Activated CD8-positive, alpha-beta memory T cell treated with anti-CD3 and anti-CD28 coated beads for 24 hours (primary cell): ENCODE measurements at places on chromosomes 13 and 19.

GRCh38 chr13:41917641-41918040 is 43.3 kb downstream of the VWA8 start:
- no peak for DNase-seq

- DNase-seq, result no peak
Observed at GRCh38 chr13:20501592-20501991, 24.1 kb downstream of the CRYL1 start.

DNA sequence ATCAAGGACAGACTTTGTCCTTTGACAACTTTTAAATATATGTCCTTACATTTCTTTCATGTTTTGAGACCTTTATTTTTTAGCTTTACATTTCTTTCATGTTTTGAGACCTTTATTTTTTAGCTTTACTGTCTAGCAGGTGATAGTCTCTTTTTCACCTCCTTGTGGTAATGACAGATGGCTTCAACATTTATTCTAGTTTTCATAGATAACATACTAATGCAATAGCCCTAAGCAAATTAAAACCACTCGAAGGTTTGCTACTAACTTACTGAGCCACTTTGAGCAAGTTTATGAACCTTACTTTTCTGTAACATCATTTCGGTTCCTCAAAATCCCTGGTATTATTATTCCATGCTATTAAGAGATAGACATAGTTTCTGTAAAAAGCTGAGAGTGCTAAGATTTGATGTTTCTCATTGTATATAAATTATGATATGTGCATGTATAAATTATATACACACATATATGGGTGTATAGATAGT is 4.5 kb downstream of the DACH1 start:
- DNase-seq, result no peak

- DNase-seq, result no peak
Observed at GRCh38 chr19:49639401-49640112, 386 bp downstream of the RRAS start.

- no peak for DNase-seq
Observed at GRCh38 chr19:55766466-55766865, 2.5 kb upstream of the RFPL4AL1 start.

DNA sequence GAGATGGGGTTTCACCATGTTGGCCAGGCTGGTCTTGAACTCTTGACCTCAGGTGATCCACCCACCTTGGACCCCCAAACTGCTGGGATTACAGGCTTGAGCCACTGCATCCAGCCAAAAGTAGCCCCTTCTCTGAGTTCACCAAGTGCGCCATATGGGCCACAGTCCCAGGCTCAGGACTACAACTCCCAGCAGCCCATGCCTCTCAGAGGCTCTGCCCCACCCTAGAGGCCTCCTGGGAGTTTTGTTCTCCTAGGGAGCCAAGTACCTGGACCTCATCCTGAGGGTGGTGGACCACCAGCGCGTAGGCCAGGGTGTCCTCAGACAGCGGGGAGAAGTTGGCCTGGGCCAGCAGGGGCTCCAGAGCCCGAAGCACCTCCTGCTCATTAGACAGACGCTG is 18.8 kb downstream of the TMEM143 start:
- DNase-seq, result no peak

DNA sequence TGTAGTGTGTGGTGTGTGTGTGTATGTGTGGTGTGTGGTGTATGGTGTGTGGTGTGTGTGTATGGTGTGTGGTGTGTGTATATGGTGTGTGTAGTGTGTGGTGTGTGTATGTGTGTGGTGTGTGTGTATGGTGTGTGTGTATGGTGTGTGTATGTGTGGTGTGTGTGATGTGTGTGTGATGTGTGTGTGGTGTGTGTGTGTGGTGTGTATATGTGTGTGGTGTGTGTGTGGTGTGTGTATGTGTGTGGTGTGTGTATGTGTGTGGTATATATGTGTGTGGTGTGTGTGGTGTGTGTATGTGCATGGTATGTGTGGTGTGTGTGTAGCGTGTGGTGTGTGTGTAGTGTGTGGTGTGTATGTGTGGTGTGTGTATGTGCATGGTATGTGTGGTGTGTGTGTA is 1.7 kb downstream of the ATP12A start:
- DNase-seq, result no peak

DNA sequence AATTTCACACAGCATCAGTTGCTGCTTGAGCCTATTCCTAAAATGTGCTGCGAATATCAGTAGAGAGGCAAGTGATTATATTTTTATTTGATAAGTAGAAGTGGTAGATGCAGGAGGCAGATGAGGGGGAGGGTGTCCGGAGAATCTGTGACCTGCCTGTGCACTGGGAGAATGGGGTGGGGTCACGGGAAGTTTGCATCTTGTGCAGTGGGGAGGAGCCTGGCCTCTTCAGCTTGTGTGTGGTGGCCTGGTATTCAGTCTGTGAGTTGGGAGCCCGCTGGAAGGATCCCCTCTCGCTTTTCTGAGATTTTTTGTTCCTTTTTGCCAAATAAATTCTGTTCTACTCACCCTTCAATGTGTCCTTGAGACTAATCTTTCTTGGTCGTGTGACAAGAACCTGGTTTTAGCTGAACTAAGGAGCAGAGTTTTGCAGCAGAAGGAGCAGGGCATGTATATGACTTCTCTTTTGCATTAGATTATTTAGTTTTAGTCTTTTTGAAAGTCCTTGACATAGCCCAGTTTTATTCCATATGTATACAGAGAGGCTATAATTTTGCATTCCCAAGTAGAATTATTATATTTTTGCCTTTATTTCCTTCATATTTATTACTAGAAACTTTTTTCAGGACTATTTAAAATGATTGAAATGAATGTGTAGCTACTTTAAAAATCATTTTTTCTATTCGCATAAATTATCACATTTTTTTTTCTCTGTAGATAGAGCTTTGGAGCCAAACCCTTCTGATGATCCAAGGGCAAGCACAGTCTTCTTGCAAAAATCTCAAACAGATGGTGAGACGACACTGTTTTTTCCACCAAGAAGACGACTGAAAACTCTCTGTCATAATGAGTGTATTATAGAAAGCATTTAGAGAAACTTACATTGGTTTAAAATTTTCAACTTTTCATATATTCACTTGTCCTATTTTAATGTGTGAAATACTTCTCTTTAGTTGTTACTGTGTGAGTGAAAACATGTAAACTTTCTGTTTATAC is 1257.2 kb downstream of the UQCRFS1 start:
- no peak for DNase-seq

DNA sequence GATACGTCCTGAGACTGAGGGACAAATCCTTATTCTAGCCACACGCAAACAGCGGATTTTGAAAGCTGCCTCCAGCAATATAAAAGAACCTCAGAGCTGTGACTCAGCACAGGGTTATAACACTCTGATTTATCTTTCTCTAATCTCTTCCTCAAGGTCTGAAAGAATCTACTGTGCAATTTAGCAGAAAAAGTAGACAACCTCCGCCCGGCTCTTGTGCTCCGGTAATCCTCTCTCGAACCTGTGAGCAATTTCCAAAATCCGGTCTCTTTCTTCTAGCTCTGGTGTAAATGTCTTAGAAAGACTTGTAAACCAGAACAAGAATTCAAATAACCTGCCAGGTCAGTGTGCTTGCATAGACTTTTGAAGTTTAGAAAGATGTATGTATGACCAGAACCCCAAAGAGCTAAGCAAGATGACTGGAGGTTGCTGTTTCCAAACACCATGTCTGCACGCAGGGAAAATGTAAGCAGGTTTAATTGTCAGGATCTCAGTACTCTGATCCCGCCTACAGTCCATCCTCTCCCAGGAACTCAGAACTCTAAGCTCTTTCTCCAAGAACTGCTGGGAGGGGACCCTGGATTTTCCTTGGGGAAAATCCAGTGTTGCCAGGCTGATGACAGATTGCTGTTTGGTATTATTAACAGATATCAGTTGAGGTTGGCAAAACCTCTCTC is 338.1 kb downstream of the RFC3 start:
- DNase-seq, result no peak

DNA sequence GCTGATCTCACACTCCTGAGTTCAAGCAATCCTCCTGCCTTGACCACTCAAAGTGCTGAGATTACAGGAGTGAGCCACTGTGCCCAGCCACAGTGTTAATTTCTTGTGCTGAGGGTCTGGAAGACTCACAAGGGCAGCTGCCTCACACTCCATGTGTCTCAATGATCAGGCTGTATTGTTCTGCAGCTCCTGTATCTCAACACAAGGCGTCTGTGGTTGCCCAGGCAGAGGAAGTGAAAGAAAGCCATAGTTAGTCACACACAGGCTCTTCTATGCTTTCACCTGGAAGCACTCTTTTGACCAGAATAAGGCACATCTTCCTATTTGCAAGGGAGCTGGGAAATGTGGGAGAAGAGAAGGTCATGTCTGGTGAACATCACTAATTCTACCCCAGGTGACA is 107.3 kb upstream of the ZNF507 start:
- DNase-seq, result no peak

GRCh38 chr13:33775339-33776108 is 42.4 kb upstream of the RFC3 start:
- DNase-seq, result no peak

DNA sequence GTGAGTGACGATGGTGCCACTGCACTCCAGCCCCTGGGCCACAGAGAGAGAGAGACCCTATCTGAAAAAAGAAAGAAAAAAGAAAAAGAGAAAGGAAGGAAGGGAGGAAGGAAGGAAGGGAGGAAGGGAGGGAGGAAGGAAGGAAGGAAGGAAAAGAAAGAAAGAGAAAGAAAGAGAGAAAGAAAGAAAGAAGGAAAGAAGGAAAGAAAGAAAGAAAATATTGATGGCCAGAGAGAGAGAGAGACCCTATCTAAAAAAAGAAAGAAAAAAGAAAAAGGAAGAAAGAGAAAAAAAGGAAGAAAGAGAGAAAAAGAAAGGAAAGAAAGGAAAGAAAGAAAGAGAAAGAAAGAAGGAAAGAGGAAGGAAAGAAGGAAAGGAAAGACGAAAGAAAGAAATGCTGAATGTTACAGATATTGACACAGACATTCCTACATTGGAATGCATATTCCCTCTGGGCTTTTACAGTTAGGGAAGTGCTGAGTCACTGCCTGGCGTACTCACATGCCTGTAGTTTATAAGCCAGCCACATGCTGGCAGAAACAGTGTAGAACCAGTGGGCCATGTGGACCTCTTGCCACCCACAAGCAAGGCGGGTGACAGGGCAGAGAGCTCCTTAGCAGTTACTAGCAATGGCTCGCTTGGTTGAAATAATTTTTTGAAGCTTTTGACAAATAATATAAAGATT is 34.6 kb upstream of the SLC46A3 start:
- DNase-seq, result no peak

GRCh38 chr19:41324921-41325639 is 15.1 kb downstream of the CCDC97 start:
- no peak for DNase-seq

- DNase-seq, result peak; percentile 92
Observed at GRCh38 chr19:10112895-10113591, 1.6 kb downstream of the P2RY11 start.
